Thymus (tissue), 14 donors: ENCODE measurements at places on chromosomes 3 and 15.
A peak's percentile ranks its signal among the peaks of the same experiment; 100 is the strongest.

GRCh38 chr3:183275418-183275817 is 22.4 kb downstream of the B3GNT5 start:
- DNase-seq, result peak; percentile 62

DNA sequence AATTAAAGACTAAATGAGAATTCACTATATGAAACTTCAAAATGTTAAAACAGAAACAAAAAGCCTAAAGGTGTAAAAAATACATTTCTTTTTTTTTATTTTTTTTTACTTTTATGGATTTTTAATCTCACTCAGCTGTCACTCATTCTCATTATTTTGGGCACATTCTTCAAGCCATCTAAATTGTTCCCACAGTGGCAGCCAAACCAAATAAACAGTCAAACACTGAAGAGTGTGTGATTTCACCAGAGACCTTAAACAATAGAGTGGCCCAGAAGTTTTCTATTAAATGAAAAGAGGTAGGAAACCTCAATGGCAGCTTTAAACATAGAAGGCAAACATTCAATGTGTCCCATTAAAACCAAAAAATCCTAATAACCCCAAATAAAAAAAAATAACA is 616.1 kb downstream of the OTOL1 start:
- no peak for DNase-seq

GRCh38 chr3:139835830-139836683 is 98.9 kb upstream of the CLSTN2 start:
- no peak for DNase-seq

- peak; percentile 40 for DNase-seq
Measured at GRCh38 chr3:632571-633170, 436.1 kb downstream of the CHL1 start.

- DNase-seq, result no peak
Measured at GRCh38 chr3:131317667-131318066, 63.9 kb upstream of the NUDT16 start.

GRCh38 chr3:87801409-87801808 is 257.4 kb downstream of the CGGBP1 start:
- no peak for DNase-seq
